Non-pigmented ciliary epithelial cell (primary cell): ENCODE measurements at places on chromosomes 12 and 14.

- DNase-seq: no peak
Measured at GRCh38 chr14:80659783-80660182, 281.8 kb downstream of the CEP128 start.

DNA sequence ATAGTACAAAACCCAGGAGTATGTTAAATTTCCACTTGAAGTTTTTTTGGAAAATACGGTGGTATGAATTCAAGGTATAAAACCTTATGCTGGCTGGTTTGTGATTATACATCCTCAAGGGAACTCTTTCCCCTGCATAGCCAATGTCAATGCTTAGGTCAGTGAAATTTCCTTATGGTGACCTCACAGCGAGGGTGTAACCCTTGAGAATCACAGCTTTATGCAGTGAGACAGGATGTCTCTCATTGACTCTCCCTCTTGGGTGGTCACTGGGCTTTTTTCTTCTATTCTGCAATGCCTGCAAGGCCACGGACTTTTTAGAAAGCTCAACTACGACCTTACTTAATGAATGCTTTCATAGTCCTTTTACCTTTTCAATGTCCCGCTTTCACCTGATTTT is 64.4 kb downstream of the TMTC1 start:
- no peak for DNase-seq

GRCh38 chr12:80825506-80825905 is 108.8 kb downstream of the MYF5 start:
- DNase-seq: no peak

- DNase-seq: no peak
Measured at GRCh38 chr12:49867570-49868341, 24.9 kb upstream of the BCDIN3D start.

- no peak for DNase-seq
Measured at GRCh38 chr12:19760611-19761010, 321.3 kb downstream of the AEBP2 start.

- DNase-seq: no peak
Measured at GRCh38 chr12:56521209-56521589, 421 bp upstream of the RBMS2 start.

- peak; percentile 28 for DNase-seq
Measured at GRCh38 chr12:57340104-57340503, 89.1 kb upstream of the STAC3 start.

DNA sequence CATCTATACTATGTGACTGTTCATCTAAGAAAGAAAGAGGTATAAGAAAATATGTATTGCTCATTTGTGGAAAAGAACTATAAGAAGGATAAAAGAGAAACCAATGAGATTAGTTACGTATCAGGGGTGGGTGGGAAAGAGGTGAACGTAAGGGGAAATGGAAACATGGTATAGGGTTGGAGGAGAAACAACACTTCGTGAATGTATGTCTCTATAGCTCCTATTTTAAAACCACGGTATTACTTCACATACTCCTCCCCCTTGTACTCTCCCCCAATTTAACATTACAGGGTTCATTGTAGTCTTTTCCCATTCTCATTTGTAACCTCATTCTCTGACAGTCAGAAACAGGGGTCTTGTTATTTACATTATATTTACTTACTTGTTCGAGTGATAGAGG is 120.4 kb downstream of the FOXG1 start:
- no peak for DNase-seq

DNA sequence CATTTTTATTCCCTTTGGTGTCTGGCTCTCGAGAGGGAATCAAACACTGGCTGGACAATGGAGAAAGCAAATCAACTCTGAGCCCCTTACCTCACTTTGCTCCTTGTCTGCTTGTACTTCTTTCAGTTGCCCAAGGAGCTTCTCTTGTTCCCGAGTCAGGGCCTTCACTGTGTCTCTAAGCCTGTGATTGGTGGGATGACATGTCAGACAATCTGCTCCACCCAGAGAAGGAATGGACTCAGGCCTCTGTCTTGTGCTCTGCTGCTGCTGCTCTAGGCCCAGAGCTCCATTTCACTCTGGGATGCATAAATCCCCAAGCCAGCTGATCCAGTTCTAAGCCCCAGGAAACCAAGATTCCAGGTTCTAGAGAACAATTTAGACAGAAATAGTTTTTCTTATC is 7.6 kb downstream of the CALCOCO1 start:
- no peak for DNase-seq

DNA sequence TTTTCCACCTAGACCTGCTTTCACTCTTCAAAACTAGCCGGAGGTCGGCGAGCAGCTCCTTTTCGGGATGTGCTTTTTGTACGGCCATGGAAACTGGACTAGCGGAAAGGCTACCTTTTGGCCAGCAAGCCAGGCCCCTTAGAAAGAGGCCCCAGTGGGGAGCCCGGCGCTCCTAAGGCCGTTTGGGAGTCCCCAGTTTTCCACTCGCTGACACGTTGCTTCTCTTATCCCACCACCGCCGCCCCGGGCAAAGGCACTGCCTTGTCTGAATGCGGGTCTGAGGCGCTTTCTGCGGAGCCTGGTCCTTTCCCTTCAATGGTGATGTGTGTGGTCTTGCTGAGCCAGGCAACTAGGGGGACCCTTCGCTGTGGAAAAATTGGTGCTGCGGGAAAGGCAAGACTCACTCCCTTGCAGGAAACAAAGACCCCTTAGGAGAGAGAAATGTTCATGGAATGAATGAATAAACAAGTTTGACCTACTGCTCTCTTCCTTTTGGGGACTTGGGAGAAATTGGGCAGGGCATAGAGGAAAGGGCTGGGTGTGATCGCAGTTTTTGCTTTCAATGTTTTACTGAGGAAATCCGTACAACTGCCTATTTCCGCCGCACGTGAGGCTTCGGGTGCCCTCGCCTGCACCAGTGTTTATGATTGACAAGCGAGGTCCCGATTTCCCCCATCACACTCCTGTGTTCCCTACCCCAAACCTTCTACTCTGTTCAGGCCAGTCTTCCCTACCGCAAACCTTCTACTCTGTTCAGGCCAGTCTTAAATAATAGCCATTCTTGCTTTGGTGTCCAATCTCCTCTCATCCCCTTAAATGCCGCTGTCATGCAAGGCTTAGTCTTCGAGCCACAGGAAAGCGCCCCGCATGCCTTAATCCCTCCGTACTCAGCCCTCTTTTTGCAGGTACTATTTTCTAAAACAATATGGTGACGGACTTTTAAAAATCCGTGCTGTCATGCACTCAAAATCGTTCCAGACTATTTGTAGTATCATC is 1.0 kb upstream of the SLC38A2 start:
- no peak for DNase-seq

DNA sequence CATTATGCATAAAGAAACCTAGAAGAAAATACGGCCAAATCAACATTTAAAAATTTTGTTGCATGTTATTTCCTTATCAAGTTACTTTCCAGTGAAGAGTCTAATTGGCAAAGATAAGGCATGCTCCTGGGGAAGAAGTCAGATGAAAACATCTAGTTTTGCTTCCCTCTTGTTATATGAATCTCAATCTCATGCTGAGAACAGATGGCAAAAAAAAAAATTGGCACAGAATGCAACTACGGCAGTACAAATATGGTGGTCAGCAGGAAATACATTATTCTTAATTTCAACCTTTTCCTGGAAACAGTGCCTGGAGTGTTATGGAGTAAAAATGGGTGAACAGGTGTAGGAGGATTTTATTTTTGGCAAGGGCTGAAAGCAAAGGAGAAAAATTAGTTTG is 32.8 kb downstream of the HECTD4 start:
- no peak for DNase-seq

GRCh38 chr14:101033006-101033405 is 129.5 kb upstream of the RTL1 start:
- DNase-seq: no peak

- DNase-seq: no peak
Measured at GRCh38 chr12:27460471-27460978, 14.0 kb downstream of the SMCO2 start.

DNA sequence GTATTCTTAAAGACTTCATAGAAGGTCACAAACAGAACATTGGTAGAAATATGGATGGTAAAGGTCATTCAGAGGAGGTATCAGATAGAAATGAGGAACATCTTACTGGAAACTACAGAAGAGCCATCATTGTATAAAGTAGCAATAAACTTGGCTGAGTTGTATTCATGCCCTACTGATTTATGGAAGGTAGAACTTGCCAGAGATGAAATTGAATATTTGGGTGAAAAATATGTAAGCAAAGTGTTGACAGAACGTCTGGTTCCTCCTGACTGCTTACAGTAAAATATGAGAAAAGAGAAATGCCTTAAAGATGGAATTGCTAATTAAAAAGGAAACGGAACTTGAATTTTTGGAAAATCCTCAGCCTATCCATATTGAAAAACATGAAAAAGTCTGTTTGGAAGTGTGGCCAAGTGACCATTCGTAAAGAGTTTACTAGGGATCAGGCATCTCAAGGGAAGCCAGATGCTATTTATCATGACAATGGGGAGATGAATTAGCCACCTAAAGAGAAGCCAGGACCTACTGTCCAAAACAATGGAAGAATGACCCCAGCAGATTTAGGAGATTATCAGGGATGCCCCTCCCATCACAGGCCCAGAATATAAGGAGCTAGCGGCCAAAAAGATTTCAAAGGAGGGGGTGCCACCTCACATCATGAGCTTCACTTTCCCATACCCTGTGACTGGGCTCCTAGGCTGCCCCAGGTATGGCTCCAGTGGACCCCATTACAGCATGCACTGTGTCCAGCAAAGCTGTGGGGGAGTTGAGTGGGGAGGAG is 189.3 kb downstream of the ITPR2 start:
- DNase-seq: no peak

- no peak for DNase-seq
Measured at GRCh38 chr14:105484069-105484996, 2.4 kb upstream of the CRIP1 start.

DNA sequence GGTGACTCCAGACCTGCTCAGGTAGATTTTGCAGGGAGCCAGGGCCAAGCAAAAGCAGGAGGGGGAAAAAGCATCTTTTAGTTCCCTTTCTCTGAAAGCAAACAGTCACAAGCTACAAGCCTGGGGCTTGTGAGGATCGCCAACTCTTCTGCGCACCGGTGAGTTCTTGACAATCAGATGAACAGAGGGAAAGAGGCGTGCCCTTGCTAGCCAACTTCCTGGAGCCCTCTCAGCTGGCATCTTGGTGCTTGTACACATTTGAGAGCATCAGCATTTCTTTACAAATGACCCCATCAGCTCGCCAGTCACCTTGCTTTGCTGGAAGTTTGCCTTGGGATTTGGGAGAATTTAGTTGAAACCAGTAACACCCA is 55.5 kb downstream of the ZNF664 start:
- DNase-seq: no peak

DNA sequence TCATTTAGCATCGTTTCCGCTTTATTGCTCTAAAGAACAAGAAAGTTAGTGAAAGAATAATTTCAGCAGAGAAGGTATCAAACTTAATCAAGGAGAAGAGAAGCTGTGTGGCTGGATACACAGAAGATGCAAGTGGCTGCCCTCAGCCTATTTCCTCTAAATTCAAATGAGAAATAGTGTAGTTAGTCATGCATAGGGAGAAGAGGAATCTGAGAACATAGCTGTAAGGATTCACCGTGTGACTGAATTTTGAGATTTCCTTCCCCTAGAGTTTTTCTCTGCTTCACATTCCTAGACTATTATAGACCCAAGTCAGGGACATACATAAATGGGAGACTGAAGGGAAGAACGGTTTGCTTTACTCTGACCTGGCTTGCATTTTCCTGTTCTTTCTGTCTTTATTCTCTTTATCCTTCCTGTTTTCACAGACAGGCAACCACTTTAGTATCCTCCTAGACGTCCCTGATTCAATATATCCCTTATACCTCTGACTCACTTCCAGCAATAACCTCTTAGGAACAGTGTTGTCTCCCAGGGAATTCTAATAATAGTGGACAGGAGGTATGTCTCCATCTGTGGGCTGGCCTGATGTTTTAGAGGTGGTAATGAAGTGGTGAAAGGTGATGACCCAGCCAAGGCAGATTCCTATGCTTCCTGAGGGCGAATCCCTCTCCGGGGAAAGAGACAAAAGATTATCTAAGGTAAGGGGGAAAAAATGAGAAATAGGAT is 7.0 kb downstream of the RNASE10 start:
- DNase-seq: no peak

DNA sequence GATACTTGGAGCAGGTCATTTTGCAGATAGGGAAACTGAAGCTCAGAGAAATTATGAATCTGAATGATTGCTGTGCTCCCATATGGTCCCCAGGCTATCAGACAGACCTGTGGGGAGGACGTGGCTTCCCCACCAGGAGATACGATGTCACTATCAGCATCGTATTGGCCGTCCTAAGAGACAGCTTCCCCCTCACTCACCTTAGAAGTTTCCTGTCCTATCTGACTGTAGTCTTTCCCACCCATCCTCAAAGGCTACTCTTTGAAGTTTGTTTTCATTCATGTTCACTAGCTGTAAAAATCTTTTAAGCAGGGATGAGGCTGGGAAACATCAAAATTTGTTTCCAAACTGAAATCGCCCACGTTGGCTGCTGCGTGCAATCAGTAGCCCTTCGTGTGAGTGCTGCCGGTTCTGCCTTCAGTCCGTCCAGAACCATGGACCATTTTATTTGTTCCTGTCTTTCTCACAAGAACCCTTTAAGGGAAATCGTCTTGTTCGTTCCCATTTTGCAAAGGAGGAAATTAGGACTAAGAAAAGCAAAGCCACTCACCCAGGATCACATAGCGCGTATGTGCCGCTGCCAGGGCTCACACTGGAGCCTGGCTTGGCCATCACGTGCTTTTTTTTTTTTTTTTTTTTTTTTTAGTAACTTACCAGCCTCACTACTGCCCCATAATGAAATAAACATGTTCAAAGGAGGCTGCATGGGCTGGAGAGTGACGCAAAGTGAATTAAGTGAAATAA is 1.0 kb upstream of the KDM2B start:
- no peak for DNase-seq

DNA sequence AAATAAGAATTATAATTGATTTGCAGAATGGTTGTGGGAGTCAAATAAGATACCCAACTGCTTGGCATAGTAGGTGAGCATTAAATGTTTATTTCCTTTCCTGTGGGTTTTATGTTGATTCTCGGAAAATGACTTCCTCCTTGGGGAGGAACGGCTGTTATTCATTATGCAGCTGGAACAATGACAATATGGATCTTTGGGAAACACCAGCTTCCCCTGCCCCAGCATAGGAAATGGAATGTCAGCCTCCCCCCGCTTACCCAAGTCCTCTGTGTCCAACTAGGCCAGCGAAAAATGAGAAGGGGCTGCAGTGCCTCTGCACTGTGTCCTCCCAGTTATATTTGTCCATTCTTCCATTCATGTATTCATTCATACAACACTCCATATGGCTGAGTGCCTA is 11.7 kb upstream of the CCDC177 start:
- DNase-seq: no peak

DNA sequence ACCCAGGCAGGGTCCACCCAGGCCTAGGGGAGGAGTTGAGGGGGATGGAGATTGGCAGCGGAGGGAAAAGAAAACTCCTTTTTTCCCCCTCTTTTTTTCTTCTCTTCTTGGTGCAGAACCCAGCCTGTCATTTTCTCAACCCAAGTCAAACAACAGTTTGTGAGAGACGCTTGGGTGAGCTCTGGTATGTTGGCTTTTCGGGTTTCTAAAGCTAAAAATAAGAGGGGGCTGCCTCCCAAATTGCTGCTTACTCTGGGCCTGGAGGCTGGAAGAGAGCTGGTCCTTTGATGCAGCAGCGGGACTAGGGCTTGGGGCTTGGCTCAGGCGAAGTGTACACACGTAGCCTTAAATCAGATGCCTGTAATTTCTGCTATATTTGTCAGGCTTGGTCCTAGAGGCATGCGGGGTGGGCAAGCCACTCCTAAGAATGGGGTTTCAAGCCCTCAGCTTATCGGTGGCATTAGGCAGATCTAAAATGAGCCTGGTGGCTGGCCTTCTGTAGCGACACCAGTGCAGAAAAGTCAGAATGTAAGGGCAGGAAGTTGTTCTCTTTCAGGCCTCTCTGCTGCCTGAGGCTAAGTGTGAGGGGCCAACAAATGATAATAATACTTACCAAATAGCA is 816 bp upstream of the SLC8A3 start:
- DNase-seq: no peak
